ENCODE measurements at places on chromosomes 5 and 9. TPM values are rescaled to one million over a fixed set of nuclear protein-coding genes. Genes with fewer than 3 reads are reported as not detected.

Gene KCNMB1
- total RNA-seq = not detected

Gene PCDHGB1
- total RNA-seq = 0.19 TPM

Gene GABRP
- not detected for total RNA-seq

Gene PROB1
- 4.6 TPM for total RNA-seq

Gene MAP1B
- 5.5 TPM for total RNA-seq
